ENCODE measurements at places on chromosomes 7 and 10. TPM values are rescaled to one million over a fixed set of nuclear protein-coding genes. Genes with fewer than 3 reads are reported as not detected.
A peak's percentile ranks its signal among the peaks of the same experiment; 100 is the strongest.

DNA sequence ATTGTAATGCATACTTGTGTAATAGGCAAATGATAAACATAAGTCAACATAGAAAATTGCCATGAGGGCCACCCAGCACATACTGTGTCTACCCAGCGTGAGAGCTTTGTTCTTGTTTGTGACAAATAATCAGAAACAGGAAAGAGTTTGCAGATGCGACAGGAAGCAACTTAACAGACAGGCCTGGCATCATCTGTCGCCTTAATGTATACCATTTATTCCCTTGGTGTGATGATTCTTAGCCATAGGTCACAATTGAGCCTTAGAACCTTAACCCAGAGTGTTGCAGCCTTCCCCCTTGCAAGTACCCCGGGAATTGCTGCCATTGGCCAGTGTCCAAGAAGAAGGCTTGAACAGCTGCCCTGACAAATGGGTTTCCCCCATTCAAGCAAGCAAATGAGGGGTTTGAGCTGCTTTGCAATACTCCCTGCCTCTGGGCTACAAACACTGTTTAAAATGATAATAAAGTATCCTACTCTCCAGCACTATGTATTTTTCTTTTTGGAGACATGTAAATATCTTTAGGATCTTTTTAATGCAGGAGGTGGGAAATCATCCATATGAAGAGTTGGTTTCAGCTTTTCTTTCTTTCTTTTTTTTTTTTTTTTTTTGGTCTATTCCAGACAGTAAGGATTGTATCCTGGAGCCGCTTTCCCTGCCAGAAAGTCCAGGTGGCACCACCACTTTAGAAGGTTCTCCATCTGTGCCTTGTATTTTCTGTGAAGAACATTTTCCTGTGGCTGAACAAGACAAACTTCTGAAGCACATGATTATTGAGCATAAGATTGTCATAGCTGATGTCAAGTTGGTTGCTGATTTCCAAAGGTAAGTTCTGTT is 80.0 kb downstream of the ZNF277 start:
- DNase-seq, result no peak

CDK5 gene
- total RNA-seq, result 7.3 TPM

UNCX gene
- total RNA-seq, result not detected

GRCh38 chr7:73973091-73973490 is 54.9 kb upstream of the ELN start:
- DNase-seq, result peak; percentile 81

GRCh38 chr7:103141753-103142404 is 7.0 kb downstream of the NAPEPLD start:
- no peak for DNase-seq

DNA sequence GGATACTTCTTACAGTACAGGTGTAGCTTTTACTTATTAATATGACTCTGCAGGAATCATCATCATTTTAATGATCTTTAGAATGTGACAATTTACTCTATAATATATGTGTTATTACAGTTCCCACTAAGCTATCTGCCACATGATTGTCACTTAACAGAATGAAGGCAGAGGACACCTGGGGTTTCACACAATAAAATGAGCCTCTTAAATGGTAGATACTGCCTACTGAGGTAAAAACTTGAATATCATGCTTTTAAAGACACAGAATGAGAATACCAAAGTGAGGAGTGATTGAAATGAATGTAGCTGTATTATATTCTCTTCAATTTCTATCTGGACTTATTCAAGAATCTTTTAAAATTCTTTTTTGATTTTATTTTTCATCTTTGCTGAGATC is 1255.3 kb upstream of the LRRN3 start:
- DNase-seq, result no peak

Measured in mesenteric fat pad (tissue), 1 donor.